Neural crest cell (in vitro differentiated cells): ENCODE measurements at places on chromosomes 16 and 17. TPM values are rescaled to one million over a fixed set of nuclear protein-coding genes. Genes with fewer than 3 reads are reported as not detected.

Gene BAIAP3
- 3.4 and 4.0 TPM in 2 replicates for total RNA-seq

Gene KRT13
- not detected in 2 replicates for total RNA-seq

Gene PRKCB
- total RNA-seq, result 0.77 and 0.80 TPM in 2 replicates

Gene FNDC8
- total RNA-seq, result not detected in 2 replicates

Gene NOS2
- total RNA-seq, result 0.66 and 0.91 TPM in 2 replicates

Gene TNK1
- total RNA-seq, result 0.21 and 0.43 TPM in 2 replicates

Gene CASKIN1
- total RNA-seq, result 18.9 and 20.2 TPM in 2 replicates

Gene MT1F
- 1.5 and 2.4 TPM in 2 replicates for total RNA-seq

Gene KRTAP16-1
- not detected in 2 replicates for total RNA-seq

Gene MILR1
- total RNA-seq, result not detected in 2 replicates
